Activated naive CD4-positive, alpha-beta T cell treated with anti-CD3 and anti-CD28 coated beads, Interleukin-2, amount 50 U/mL, for 72 hours (primary cell): ENCODE measurements at places on chromosomes 7 and 10. TPM values are rescaled to one million over a fixed set of nuclear protein-coding genes. Genes with fewer than 3 reads are reported as not detected.

GRCh38 chr10:52597189-52597863, 175.3 kb downstream of the MBL2 start:
- DNase-seq: no peak

DNA sequence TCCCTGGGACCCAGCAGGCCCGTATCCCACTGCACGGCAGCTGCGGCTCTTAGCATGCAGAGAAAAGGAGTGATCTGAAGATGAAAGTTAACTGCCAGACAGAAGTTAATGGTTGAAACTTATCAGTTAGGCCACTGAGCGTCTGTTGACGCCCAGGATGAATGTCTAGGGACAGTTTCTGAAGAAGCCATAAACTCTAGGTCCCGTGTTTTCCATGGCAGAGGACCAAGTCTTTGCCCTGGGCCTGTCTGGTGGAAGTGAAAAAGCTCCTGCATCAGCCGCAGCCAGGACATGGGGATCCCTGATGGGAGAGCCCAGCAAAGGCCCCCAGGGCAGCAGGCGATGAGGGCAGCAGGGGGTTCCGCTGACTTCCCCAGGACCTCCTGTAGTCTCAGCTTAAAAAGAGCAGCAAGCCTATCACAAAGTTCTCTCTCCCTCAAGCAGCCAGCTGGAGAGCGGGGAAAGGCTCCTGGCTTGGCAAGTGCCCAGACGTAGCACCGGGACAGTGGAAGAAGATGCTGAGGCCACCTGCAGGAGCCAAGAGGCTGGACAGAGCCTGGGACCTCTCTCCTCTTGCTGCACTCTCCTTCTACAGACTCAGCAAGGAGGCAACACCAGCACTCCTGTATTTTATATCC, 79.6 kb downstream of the TNS3 start:
- DNase-seq: no peak

DNA sequence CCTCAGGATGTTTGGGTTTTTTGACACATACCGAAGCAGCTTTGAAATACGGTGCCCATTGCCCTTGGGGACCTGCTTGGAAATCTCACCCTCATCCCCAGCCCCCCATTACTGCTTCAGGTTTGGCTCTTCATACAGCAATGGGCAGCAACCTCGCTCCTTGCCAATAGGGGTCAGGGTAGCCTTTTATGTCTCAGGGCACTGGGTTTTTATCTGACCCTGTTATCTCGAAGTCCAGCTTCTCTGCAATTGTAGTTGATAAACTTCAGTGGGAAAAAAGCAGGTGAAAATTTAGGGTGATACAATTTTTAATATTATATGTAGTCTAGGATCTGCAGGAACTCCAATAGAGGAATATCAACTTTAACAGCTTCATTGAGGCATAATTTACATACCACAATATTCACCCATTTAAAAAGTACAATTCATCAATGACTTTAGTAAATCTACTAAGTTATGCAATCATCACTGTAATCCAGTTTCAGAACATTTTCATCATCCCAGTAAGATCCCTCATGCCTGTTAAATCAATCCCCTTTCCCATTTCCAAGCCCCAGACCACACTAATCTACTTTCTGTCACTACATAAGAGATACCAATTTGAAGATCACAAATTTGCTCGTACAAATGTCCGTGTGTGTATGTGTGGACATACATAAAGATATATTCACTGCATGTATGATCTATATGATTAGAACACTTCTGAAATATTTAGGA, 386.2 kb downstream of the KCNMA1 start:
- no peak for DNase-seq

DNA sequence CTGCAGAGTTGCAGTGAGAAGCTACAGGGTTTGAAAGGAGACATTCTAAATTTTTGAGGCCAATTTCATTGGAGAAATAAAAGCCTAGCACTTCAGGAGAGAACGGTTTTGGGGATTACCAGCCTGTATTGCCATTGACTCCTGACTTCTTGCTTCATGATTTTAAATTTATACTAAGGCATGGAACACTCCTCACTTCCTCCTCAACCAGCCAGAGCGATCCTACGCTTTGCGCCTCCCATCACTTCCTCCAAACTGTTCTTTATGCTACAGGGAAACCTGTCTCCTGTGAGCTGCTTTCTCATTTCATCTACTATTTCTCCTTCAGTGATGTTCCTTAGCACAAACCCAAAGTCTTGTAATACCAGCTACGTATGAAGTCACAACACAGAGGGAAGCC, 495.1 kb downstream of the SUGCT start:
- DNase-seq: no peak

DNA sequence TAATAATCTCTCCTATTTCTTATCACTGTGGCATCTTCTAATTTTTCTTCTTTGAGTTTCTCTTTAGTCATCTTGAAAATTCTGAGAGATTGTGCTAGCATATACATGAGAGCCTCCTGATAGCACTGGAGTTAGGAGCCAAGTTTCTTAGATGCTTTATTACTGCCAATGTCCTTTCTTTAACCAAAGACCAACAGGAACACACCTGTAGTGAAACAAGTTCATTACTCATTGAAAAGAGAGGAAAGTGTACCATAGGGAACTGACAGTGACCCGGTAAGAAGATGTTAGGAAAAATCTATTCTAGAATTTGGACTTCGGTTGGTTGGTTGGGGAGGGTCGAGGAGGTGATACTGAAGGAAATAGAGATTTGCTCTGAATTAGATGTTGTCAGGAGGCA, 27.1 kb upstream of the CD36 start:
- DNase-seq: no peak

GRCh38 chr7:126840869-126841268, 411.9 kb downstream of the GRM8 start:
- DNase-seq: no peak

DNA sequence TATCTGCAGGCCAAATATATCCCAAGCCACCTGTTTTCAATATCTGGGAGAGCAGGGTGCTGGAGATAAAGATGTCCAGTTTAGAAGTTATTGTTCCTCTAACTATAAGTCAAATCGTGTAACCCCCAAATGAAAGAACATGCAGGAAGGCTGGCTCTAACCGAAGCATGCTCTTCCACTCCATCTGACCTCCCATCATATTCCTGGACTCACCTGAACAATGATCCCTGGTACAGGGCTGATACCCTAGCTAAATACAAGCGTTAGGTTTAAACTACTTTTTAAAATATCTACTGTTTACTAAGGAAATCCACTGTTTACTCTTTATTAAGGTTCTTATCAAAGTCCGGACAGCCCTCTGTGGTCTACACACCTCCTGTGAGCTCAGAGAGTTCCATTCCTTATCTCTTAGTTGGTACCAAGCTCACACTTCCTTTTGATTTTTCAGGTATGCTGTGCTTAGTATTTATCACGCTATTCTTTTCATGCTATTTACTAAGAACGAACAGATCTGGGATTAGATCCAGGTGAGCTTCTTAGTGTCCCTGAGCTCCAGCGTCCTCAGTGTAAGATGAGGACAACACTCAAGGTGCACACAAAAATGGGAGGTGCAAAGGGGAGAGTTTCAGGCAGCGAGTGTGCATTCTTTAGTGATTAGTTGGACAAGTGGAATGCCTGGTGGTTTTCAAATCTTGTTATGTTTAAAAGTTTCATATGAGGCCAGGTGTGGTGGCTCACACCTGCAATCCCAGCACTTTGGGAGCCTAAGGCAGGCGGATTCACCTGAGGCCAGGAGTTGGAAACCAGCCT, 23.6 kb upstream of the COBL start:
- DNase-seq: no peak

- DNase-seq: no peak
Measured at GRCh38 chr7:115227473-115228235, 305.8 kb downstream of the MDFIC start.

DNA sequence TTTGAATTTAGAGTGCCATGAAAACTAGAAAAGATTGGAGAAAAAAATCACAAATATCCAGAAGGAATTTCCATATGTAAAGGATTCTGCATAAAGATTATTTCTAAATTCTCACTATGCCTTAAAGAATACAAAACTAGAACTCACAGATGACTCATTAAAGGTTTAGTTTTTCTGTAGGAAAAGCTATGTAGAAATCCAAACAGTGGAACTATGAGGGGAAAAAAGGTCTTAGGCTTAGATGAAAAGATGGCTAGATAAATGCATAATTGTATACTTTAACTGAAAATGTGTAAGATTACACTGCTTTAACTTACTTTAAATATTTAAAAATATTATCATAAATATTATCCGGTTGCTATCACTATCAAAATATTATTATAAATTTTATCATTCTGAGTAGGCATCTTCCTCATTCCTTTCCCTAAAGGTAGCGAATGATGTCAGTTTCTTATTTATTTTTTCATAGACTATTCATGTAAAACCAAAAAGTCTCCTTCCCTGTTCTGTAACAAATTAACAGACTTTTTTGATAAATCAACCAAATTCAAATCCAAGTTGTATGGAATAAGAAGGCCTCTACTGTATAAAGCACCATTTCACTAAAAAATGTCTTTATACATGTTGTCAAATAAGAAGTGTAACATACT, 69.1 kb upstream of the COMTD1 start:
- DNase-seq: no peak

DNA sequence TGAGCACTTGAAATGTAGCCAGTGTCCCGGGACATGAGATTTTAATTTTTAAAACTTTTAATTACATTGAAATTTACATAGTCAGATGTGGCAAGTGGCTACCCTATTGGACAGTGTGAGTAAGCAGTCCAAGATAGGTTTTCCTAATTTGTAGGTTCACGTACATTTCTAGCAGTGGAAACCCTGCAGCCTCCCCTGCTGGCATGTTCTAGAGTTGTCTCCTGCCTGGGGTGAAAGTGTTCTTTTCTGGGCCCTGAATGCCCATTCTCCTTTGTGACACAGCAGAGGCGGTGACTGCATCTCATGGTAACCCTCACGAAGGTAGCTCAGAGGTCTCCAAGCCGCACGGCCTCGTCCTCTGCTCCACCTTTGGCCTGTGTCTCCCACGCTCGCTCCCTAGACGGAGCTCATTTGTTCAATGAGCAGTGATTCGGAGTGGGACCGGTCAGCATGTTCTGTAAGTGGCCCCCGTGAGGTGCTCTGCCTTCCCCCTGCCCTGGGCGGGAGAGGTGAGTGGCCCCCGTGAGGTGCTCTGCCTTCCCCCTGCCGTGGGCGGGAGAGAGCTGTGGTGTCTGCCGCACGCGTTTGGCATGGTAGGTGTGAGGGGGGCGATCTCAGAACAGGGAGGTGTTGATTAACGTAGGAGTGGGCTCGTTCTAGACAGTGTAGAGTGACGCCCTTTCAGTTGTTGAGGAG, 18.0 kb downstream of the WDR37 start:
- no peak for DNase-seq

- DNase-seq: no peak
Measured at GRCh38 chr10:129779126-129780111, 184.7 kb downstream of the EBF3 start.

DNA sequence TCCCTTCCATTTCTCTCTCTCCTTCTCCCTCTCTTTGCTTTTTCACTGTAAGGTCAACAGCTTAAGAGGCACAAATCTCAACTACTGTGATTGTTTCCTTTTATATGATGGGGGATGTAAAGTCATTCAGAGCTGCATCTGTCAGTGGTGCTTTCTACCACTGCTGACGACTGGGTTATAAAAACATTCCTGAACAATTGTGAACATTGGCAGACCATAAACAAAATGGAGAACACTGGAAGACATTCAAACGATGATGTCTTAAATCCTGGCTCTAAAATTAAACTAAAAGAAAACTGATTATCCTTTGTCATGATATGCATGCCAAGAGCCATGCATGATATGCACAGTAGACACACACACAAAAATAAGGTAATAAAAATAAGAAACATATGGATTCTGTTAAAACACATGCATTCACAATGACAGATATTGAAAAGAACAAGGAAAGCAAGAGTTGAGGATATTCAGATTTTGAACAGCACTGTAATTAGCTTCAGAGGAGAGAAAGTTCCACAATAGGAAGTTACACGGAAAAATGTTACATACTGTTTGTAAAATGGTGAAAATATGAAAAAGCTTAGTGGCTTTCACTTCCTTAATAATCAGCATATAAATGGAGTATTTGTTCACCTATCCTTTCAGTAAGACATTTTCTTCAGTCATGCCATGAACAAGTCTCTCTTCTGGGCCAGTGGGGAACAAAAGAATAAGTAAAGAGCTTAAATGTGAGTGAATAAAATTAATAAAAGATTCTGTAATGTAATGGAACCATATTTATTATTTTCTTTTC, 89.2 kb downstream of the RNLS start:
- DNase-seq: no peak

DNA sequence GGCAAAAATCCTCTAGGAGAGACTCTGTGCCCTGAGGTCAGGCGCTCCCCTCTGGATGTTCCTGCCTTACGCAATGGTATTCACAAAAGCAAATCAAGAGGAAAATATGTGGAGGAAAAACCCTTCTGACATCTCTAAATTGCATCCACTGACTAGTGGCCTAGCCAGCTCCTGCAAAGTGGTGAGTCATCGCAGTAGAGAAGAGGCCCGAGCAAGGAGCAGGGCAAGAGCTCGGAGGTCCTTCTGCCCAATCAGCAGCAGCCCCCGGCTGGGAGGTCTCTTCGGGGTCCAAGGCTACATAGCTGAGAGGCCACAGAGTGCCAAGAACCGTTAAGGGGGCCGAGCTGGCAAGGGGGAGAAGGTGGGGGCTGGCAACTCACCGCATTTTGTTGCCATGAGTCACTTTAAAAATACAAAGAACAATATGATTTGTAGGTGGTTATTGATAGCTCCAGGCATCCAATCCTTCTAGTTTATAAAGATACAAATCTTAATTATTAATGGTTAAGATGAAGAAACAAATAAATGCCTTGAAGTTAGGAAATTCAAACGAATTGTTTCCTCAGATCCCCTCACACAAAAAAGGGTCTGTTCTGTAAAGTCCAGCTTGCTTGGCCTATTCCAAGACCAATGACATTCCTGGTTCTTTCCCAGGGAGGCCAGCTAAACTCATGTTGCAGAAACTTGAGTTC, 161.6 kb downstream of the PKD1L1 start:
- DNase-seq: no peak

GRCh38 chr7:3068530-3068929, 24.9 kb upstream of the CARD11 start:
- DNase-seq: no peak

DNA sequence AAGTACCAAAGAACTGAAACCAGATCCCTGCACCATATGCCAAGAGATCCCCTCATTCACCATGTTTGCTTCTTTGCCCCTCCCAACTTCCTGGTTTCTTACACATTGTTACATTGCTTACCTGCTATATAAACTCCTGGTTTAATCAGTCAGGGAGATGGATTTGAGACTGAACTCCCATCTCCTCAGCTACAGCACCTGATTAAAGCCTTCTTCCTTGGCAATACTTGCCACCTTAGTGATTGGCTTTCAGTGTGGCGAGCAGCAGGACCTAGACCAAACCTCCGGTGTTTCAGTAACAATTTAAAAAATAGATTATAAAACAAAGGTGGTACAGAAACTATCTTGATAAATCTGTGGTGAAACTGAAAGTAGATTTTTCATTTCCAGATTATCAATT, 122.6 kb downstream of the ST7 start:
- no peak for DNase-seq

The RUFY2 gene
- 10.4 TPM for total RNA-seq

The EMX2 gene
- total RNA-seq: not detected

The CYP51A1 gene
- total RNA-seq: 25.5 TPM

The PIP gene
- not detected for total RNA-seq

The C10orf105 gene
- total RNA-seq: 0.68 TPM

The GBX1 gene
- total RNA-seq: not detected

The ERVW-1 gene
- total RNA-seq: not detected
